Osteoblast (primary cell): ENCODE measurements at places on chromosomes 6 and 20. TPM values are rescaled to one million over a fixed set of nuclear protein-coding genes. Genes with fewer than 3 reads are reported as not detected.
A peak's percentile ranks its signal among the peaks of the same experiment; 100 is the strongest.

The CTCFL gene
- total RNA-seq: not detected in 2 replicates

- peaks cover 3% of the 10 kb centered on the region for H3K36me3 ChIP-seq
- H3K27ac ChIP-seq: no peak overlapping the region
- H3K4me1 ChIP-seq: peaks cover 6% of the 10 kb centered on the region
- no peak overlapping the region for H3K4me3 ChIP-seq
- H3K27me3 ChIP-seq: no peaks in the 10 kb centered on the region
Observed at GRCh38 chr6:108068618-108069017, 5.9 kb downstream of the OSTM1 start.

DNA sequence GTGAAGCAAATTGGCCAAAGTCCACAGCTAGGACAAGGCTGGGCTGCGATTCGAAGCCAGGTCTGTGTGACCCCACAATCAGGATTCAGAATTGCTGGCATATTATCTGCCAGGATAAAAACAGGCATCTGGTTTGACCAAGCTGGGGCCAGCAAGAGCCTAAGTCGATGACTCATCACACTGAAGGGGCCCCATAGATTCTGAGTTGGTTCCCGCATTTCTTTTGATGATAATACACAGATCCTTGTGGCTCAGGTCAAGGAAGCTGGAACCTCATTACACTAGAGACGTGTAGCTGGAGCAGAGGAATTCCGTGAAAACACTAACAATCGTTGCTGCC lies 6.5 kb downstream of the KCNB1 start:
- H3K27me3 ChIP-seq: peaks cover 48% of the 10 kb centered on the region
- H3K36me3 ChIP-seq: no peaks in the 10 kb centered on the region
- no peak overlapping the region for H3K27ac ChIP-seq
- no peak for DNase-seq
- H3K4me3 ChIP-seq: no peak overlapping the region

GRCh38 chr6:19690325-19691075 lies 146.7 kb upstream of the ID4 start:
- H3K27ac ChIP-seq: no peak overlapping the region
- no peak overlapping the region for H3K4me3 ChIP-seq
- peaks cover 43% of the 10 kb centered on the region for H3K27me3 ChIP-seq

DNA sequence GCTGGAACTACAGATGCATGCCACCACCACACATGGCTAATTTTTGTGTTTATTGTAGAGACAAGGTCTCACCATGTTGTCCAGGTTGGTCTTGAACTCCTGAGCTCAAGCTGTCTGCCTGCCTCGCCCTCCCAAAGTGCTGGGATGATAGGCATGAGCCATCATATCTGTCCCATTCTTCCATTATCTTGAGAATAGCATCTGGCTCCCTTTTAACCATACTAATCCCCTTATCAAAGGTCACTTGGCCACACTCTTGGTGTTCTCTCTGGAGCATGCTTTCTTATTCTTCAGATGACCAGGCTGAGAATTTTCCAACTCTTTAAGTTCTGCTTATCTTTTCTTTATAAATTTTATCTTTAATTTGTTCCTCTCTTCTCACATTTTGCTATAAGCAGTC lies 15.9 kb upstream of the TRERF1 start:
- H3K27ac ChIP-seq: no peak overlapping the region
- H3K27me3 ChIP-seq: no peaks in the 10 kb centered on the region
- DNase-seq: no peak
- no peaks in the 10 kb centered on the region for H3K4me1 ChIP-seq
- H3K4me3 ChIP-seq: no peak overlapping the region
- no peaks in the 10 kb centered on the region for H3K36me3 ChIP-seq

The PPP1R18 gene
- total RNA-seq: 62.6 and 63.9 TPM in 2 replicates

The DOK5 gene
- 12.7 and 14.1 TPM in 2 replicates for total RNA-seq

- peaks cover 19% of the 10 kb centered on the region for H3K4me1 ChIP-seq
- peak overlapping the region; percentile 62 for H3K4me3 ChIP-seq
- H3K36me3 ChIP-seq: no peaks in the 10 kb centered on the region
- H3K27me3 ChIP-seq: peaks cover 7% of the 10 kb centered on the region
- DNase-seq: no peak
Observed at GRCh38 chr6:28794175-28795002, 129.4 kb downstream of the TRIM27 start.

The ZSWIM1 gene
- total RNA-seq: 7.6 and 8.8 TPM in 2 replicates

The NKAPL gene
- total RNA-seq: 1.1 and 1.2 TPM in 2 replicates

DNA sequence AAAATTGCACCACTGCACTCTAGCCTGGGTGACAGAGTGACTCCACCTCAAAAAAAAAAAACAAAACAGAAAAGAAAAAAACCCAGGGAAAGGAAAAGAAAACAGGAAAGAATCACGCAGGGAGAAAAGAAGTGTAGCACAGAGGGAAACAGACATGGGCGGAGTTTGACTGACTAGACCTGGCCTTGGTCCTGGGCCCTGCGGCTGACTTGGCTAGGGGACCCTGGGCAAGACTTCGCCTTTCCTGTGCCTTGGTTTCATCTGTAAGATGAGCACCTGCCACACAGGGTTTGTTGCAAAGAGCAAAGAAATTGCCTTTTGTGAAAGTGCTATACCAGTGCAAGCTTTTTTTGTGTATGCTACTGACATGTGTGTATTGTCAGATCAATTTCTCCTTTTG lies 71.3 kb upstream of the KCNG1 start:
- no peaks in the 10 kb centered on the region for H3K36me3 ChIP-seq
- DNase-seq: no peak
- peaks cover 83% of the 10 kb centered on the region for H3K27me3 ChIP-seq
- no peak overlapping the region for H3K4me3 ChIP-seq

The KCNQ5 gene
- total RNA-seq: 4.0 and 8.5 TPM in 2 replicates

DNA sequence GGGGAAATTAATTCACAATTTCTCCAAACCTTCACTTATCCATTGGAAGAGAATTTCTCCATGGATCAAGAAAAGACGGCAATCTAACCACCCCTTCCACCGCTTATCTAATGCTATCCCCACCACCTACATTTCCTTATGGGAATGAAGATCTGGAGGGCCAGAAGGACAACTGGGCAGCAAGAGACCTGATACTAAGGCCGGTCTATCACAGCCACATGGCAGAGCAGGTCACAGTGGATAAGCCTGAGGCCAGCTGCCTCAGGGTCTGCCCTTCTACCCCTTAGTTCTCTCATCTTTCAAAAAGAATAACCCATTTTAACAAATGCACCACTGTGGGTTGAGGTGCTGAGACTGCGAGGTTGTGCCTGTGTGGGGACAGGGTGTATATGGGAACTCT lies 37.1 kb downstream of the MAN1A1 start:
- H3K4me1 ChIP-seq: peaks cover 19% of the 10 kb centered on the region
- no peak overlapping the region for H3K4me3 ChIP-seq
- no peak overlapping the region for H3K27ac ChIP-seq
- no peaks in the 10 kb centered on the region for H3K27me3 ChIP-seq

The HLA-DQA2 gene
- total RNA-seq: not detected in 2 replicates

The POPDC3 gene
- total RNA-seq: 32.6 and 41.8 TPM in 2 replicates
